ENCODE measurements at places on chromosomes 2 and 18.

GRCh38 chr2:24576146-24576545 lies 85.1 kb downstream of the NCOA1 start:
- no peak for DNase-seq

DNA sequence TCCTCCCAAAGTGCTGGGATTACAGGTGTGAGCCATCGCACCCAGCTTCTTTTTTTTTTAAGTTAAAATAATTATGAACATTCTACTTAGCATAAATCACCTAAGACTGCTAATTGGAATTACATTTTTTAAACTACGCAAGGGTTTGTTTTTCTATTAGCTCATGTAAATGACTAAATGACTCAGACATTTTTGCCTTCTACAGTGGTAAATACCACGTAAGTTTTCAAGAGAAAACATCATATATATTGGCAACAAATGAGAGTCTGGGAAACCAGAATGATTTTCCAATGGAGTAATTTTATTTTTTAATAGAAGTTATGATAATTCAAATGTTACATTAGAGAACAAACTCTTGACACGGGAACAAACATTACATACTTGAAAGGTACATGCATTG lies 259.0 kb downstream of the ZNF385B start:
- DNase-seq = no peak

GRCh38 chr2:207252979-207253645 lies 87.4 kb upstream of the KLF7 start:
- DNase-seq = no peak

- no peak for DNase-seq
Observed at GRCh38 chr2:240362216-240362755, 73.2 kb upstream of the GPC1 start.

GRCh38 chr2:207258263-207258991 lies 92.7 kb upstream of the KLF7 start:
- no peak for DNase-seq

- DNase-seq = no peak
Observed at GRCh38 chr2:168032091-168032490, 215.3 kb downstream of the STK39 start.

GRCh38 chr2:215579809-215580208 lies 143.9 kb upstream of the FN1 start:
- no peak for DNase-seq

DNA sequence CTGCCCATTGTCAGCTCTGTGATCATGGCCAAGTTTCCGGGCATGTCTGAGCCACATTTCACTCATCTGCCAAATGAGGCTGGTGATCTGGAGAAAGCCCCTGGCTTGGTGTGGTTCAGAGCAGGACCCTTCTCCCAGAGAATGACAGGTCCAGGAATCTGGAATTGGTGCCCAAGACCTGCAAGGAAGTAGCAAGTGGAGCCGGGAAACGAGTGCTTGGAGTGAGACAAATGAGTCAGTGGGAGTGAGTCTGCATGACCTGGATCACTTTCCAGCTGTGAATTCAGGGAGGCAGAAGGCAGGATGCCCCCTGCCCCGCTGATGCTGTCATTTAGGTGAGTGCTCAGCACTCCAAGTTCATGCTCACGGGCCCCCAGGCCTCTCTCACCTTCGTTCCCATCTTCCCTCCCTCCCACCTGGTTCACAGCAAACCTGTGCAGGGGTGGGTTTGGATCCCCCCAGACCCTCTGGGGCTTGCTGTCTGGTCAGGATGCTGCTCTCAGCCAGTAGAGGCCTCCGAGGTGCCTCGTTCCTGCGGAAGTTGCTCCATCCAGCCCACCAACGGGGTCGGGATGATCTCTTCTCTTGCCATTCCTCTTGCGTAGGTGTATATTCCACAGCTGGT lies 104.4 kb downstream of the INHBB start:
- no peak for DNase-seq
